ENCODE measurements at places on chromosomes 6 and 20.

DNA sequence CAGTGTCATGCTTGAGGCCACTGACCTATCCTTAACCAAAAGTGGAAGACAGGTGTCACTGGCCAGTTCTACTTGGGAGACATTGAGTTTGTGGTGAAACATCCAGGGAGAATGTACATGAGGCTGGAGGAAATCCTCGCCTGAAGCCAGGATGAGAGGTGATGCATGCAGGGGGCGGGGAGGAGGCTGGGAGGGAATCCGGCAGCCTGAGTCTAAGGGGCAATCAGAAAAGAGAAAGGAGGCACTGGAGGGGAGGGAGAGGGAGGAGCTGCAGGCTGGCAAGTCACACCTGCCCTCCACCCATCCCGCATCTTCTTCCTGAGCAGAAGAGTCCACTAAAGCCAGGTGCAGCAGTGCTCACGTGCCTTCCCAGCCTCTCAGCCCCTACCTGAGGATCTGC, 14.9 kb upstream of the DDO start:
- DNase-seq: no peak

DNA sequence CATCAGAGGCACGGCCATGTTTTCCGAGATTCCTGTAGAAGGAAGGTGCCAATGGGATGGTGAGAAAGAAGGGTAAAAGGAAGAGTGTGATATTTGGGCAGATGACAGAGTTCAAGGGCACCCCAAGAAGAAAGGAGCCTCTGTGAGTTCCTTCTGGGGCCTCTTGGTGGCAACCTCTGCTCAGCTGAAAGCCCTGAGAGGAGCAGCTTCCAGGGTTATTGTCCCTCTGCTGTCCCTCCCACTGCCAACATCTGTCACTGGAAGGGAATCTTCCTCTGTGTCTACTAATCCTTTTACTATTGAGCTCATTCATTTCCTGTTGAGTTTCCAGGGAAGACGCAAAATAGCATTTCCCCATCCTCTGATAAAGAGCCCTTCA, 40.0 kb upstream of the KCNK16 start:
- DNase-seq: no peak

DNA sequence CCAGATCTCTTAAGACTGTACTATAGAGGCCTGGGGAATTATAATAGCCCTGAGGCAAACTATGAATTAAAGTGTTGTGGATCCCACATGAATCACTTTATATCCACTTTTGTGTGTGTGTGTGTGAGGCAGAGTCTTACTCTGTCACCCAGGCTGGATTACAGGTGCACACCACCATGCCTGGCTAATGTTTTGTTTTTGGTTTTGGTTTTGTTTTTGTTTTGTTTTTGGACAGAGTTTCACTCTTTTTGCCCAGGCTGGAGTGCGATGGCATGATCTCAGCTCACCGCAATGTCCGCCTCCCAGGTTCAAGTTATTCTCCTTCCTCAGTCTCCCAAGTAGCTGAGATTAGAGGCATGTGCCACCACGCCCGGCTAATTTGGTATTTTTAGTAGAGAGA, 32.2 kb upstream of the MICB start:
- DNase-seq: no peak

- no peak for DNase-seq
These were observed 119.2 kb upstream of the TMEM170B start for GRCh38 chr6:11418290-11418905.

GRCh38 chr6:34517966-34518365, 38.2 kb downstream of the SPDEF start:
- DNase-seq: no peak
